ENCODE measurements at places on chromosomes 4 and X. TPM values are rescaled to one million over a fixed set of nuclear protein-coding genes. Genes with fewer than 3 reads are reported as not detected.

EVC2 gene
- total RNA-seq, result 7.8 TPM

PABPC4L gene
- 0.26 TPM for total RNA-seq

GAGE12H gene
- not detected for total RNA-seq

CACNA1F gene
- total RNA-seq, result not detected

CT55 gene
- not detected for total RNA-seq

MMGT1 gene
- 19.9 TPM for total RNA-seq

PWWP3B gene
- 0.13 TPM for total RNA-seq
